ENCODE measurements at places on chromosomes 3 and 15. TPM values are rescaled to one million over a fixed set of nuclear protein-coding genes. Genes with fewer than 3 reads are reported as not detected.

The STX19 gene
- not detected for total RNA-seq

The ACAD9 gene
- total RNA-seq: 29.9 TPM

The GABRR3 gene
- total RNA-seq: not detected

- peak; percentile 91 for DNase-seq
Observed at GRCh38 chr3:157081626-157082210, 78.2 kb downstream of the CCNL1 start.

- DNase-seq: no peak
Observed at GRCh38 chr3:111577798-111578685, 17.1 kb downstream of the ZBED2 start.

DNA sequence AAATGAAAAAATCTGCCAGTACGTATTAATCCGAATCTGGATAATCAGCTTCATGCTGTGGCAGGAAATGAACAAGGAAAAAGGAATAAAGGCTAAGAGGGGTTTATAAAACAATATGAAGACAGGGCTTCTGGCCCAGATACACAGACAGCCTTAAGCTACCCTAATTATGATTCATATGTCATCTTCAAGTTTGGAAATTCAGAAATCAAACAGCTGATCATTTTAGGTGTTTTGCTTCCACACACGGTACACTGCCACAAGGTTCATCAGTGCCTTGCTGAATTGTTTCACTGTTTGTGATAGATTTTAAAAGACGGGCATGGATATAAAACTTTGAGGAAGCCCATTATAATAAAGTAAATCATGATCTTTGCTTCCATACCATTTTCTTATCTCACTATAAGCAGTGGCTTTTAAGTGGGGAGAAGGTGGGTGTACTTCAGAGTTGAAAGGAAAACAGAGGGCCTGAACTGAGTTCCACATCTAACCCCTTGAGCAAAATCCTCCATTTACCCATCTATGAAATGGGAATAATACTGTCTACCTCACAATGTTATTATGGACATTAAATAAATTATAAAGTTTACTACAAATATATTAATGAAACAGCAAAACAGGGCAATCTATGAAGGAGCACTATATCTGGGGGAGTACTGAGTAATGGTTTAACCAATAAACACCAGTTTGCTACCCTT, 15.7 kb downstream of the GTPBP8 start:
- DNase-seq: no peak

GRCh38 chr3:52046902-52047239, 9.5 kb downstream of the DUSP7 start:
- DNase-seq: no peak

DNA sequence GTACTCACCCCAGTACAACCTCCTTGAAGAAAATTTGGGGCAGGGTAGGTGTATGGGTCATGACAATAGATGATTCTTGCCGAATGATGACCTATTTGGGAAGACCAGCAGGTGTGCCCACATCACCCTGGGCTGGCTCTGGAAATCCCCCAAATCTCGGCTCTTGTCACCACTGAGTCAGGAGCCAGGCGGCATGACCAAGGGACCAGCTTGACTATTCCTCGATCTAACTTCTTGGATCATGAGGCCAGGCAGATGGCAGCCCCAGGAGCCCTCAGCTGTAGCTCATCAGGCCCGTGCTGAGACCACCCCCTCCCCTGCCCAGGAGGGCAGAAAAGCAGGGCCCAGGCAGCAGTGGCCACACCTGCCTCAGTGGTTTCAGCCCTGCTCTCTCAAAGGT, 9.2 kb upstream of the MUC4 start:
- no peak for DNase-seq

DNA sequence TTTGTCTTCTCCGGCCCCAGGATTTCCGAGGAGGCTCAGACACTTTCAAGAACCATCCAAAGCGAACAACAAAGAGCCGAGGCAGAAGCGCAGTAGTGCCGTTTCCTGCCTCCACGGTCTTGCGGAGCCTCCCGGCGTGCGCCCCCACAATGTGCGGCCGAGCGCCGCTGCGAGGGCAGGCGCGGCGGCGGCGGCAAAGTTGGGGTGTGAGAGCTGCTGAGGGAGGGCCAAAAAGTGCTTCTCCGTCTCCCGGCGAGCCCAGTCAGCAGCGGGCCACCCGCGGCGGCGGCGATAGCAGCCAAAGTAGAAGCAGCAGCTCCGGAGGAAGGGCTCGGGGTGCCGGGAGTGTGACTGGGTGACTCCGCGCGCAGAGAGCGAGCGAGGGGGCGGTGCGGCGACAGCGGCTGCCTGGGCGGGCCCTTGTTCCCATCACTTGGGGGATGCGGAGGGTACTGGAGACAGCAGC, 749.1 kb downstream of the ROBO1 start:
- no peak for DNase-seq

GRCh38 chr3:50390508-50391224, 31.3 kb upstream of the TMEM115 start:
- no peak for DNase-seq

DNA sequence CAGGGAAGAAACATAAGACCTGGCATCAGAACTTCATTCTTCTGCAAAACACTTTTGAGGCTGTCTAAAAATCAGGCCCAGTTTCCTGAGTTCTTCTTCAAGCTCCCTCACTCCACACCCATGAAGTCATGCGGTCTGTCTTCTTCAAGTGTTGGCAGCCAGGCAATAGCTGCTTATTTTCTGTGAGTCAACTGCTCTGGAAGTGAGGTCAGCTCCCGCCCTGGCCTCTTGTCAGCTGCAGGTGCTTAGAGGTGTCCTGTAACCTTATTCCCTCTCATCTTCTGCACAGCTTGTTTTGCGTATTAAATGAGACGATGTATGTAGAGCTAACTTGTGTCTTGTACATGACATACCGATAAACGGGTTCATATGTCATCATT, 226.1 kb downstream of the ADAMTS17 start:
- DNase-seq: no peak
